ENCODE measurements at places on chromosomes 5 and 9.
A peak's percentile ranks its signal among the peaks of the same experiment; 100 is the strongest.

GRCh38 chr9:9893837-9894236 is 719.0 kb downstream of the PTPRD start:
- DNase-seq = no peak

DNA sequence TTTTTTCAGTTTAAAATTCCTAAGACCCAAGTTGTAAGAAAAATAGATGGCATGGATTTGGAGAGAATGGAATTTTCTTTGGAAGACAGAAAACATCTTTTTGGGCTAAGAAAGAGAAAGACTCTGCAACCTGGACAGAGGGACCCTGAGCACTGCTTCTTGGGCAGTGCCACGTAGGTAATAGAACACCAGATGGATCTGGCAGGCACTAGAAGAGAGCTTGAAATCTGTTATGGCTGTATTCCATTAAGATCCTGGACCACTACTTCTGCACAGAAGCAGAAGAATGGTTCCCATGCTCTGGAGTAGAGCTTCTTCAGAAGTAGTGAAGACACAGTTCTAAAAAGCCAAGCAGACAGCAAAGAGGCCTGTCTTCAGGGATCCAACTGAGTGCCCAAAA is 306.4 kb upstream of the CD180 start:
- no peak for DNase-seq

DNA sequence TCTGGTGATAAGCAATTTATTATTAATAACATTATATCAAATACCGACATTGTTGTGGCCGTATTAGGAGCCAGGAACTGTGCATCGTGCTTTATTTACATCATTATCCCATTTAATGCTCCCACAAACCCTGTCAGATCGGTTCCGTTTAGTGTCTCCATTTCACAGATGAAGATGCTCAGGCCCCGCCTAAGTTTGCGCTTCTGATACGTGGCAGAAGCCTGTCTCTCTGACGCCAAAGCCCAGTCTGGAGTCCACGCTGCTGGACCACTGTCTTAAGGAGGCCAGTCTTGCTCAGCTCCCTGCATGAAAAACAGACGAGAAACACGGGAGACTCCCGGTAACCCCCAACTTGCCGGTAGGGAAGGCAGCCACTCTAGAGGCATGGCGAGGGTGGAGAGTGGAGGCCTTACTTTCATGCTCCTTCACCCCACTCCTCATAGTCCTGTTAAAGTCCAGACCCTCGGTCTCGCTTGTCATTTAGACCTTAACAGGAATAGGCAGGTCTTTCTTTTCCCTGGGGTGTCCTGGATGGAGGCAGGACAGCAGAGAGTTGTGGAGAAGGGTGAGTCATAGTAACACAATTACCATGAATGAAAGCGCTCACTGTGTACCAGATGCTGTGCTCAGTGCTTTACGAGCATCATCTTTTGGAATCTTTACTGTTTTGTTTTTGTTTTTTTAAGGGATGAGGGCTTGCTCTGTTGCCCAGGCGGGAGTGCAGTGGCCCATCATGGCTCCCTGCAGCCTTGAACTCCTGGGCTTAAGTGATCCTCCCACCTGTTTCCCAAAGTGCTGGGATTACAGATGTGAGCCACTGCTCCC is 872 bp downstream of the TXNDC15 start:
- peak; percentile 59 for DNase-seq

GRCh38 chr9:11471321-11471720 is 858.5 kb upstream of the PTPRD start:
- no peak for DNase-seq

DNA sequence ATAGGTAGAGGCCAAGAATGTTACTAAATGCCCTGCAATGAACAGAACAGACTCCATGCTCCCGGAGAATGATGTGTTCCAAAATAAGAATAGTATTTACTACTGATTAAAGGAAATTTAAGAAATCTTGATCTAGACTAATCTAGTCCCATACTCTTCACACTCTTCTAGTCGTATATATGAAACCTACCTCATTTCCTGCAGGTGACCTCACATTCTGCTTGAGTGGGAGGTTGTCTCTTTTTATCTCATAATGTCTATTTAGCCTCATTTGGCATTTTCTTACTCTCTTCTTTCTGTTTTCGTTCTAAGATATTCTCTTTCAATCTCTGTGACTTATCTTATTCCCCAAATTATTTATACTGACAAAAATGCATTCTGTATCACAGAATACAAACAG is 9.2 kb upstream of the SHOC1 start:
- no peak for DNase-seq

DNA sequence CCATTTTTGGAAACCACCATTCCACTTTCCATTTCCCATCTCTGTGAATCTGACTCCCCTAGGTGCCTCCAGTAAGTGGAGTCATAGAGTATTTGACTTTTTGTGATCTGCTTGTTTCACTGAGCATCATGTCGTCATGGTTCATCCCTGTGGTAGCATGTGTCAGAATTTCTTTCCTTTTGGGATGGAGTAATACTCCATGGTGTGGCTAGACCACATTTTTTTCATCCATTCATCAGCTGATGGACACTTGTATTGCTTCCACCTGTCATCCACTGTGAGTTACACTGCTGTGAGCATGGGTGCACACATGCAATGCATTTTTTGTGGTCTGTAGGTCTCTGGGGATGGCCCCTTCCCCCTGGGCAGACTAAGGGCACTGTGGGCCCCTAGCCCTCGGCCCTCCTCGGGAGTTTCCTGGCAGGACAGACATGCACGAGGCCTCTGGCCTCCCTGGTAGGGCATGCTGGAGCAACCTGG is 115.9 kb downstream of the GADD45G start:
- DNase-seq = no peak

- no peak for DNase-seq
Measured at GRCh38 chr9:136172412-136173079, 32.4 kb downstream of the LHX3 start.

DNA sequence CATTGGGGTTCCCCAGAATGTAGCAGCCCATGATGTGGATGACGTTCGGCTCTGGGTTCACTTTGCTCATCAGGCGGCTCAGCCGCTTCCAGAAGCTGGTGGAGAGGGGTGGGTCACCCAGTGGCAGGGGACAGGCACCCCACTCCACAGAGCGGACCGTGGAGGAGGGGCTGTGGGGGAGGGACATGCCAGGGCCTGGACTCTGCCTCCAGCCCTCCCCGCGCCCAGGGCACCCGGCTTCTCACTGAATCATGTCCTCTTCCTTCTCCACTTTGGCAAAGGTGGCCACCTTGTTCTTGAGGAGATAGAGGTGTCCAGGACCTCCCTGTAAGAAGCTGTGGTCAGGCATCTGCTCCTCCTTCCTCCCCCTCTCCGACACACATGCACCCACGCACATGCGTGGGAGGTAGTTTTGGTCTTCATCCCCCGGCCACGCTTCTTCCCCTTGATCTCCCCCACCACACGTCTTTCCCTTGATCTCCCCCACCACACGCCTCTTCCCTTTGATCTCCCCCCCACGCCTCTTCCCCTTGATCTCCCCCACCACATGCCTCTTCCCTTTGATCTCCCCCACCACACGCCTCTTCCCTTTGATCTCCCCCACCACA is 8.9 kb upstream of the ENTPD8 start:
- DNase-seq = no peak

DNA sequence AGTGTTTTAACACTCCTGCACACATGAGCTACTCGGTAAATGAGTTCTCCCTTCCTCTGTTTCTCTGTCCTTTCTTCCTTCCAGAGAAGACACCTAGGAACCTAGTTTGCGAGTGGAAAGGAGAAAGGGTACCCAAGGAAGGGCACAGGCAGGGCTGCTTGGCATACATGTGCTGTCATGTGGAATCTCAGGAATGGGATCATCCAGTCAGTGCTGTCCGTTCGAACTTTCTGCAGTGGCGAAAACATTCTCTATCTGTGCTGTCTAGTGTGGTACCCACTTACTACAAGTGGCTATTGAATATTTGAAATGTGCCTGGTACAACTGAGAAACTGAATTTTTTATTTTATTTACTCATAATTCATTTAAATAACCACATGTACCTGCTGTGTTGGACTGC is 28.0 kb downstream of the NLN start:
- DNase-seq = no peak

GRCh38 chr5:141260458-141261237 is 15.5 kb downstream of the PCDHB15 start:
- DNase-seq = no peak

GRCh38 chr5:135055396-135055795 is 21.4 kb upstream of the PITX1 start:
- no peak for DNase-seq

DNA sequence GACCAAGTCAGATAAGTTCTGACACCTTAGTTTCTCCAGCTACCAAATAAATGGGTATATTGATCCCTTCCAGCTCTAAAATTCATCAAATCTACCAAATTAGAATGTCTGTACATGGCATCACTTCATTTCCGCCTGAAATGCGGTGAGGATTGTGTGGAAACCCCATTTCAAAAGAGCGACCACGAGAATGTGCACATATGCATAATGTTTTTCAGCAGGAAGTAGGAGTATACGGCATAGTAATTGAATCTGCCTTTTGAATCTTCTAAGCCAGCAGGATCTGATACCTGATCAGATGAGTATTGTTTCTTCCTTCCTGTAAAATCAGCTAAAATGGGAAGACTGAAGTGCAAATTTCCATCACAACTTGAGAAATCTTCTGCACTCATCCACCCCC is 418.6 kb downstream of the TMEM38B start:
- no peak for DNase-seq

GRCh38 chr9:113057193-113057592 is 669 bp upstream of the ZFP37 start:
- DNase-seq = no peak

DNA sequence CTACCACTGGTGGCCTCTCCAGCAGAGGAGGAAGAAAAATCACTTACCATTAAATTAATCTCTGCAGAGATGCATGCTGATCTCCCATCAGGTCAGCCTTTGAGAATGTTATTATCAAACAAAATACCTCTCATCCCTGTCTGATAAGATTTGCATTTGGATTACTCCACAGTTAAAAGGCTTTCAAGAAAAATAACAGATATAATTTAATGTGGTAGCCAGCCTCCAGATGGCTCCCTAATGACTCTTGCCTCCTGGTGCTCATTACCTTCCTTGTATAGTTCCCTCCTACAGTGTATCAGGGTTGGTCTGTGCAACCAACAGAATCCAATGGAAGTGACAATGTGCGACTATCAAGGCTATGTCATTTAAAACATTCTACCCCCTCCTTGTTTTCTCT is 63.6 kb upstream of the TNPO1 start:
- no peak for DNase-seq

DNA sequence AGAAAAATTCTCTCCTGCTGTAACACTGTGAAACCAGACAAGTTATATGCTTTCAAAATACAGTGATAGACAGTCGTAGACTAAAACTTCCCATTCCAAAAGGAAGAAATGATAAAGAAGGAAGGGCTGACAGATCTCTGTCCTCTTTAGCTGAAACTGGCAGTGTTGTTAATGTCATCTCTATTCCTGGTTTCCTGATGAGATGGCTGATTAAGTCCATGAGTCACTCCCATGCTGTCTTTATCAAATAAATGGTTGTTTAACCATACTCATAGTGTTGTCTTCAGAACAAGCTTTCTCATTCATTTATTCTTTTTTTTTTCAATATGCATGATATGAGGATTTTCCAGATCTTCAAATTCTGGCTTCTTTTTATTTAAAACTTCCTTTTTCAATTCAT is 952.2 kb upstream of the WWC1 start:
- no peak for DNase-seq

GRCh38 chr5:16916262-16916878 is 19.7 kb downstream of the MYO10 start:
- DNase-seq = peak; percentile 91

- no peak for DNase-seq
Measured at GRCh38 chr5:45694971-45695803, 993 bp downstream of the HCN1 start.

DNA sequence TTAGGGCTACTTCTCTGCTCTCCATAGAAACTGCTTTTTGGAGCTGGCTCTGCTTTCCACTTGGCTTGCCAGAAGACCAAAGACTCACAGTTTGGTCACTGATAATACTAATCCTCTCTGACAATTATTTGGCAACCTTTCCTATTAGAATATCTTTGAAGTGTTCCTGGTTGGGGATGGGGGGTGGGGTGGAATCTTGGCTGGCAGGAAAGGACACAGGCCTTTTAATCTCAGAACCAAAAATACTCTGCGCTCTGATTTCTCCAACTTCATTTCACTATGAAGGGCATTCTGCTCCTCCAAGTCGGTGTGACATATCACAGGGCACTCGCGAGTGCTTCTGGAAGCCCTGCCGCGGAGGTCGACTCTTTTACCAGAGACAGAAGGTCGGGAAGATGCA is 1329.0 kb upstream of the WWC1 start:
- DNase-seq = no peak

DNA sequence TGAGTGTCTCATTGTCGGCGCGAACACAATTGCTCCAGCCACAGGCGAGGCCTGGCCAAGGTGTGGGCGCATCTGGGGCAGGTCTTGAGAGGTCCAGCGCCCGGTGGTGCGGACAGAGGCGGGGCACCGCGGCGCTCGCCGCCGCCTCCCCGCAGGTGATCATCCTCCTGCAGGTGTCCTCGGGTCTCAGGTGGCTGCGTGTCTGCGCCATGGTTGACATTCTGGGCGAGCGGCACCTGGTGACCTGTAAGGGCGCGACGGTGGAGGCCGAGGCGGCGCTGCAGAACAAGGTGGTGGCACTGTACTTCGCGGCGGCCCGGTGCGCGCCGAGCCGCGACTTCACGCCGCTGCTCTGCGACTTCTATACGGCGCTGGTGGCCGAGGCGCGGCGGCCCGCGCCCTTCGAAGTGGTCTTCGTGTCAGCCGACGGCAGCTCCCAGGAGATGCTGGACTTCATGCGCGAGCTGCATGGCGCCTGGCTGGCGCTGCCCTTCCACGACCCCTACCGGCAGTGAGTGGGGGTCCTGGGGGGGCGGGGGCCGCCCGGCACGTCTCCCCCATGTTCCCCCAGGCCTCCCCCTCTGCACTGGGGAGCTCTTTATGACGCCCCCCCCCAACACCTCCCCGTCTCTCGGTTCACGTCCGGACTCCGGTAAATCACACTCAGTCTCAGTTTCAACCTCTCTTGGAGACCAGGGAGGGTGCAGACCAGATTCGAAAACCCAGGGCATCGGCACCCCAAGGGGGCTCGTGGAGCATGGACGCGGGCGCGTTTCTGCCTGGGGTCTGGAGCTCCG is 446 bp downstream of the NXNL2 start:
- DNase-seq = no peak

DNA sequence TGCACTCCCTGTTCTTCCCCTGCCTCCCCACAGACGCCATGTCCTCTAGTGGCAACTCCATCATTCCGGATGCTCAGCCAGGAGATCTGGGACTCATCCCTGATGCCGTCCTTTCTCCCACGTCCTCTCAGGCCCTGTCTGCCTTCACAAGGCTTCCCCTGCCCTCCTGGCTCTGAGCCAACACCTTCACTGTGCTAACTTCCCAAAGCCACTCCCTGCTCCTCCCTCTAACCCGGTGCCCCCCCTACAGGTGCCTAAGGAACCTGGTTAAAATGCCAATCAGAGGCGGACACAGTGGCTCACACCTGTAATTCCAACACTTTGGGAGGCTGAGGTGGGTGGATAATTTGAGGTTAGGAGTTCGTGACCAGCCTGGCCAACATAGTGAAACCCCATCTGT is 67.6 kb downstream of the LMX1B start:
- DNase-seq = no peak

Measured in fibroblast of skin of left biceps (primary cell).